ENCODE measurements at places on chromosomes 12 and 14. TPM values are rescaled to one million over a fixed set of nuclear protein-coding genes. Genes with fewer than 3 reads are reported as not detected.
A peak's percentile ranks its signal among the peaks of the same experiment; 100 is the strongest.

The L3HYPDH gene
- 15.4 TPM for total RNA-seq

The C12orf42 gene
- 1.0 TPM for total RNA-seq

The TPPP2 gene
- not detected for total RNA-seq

The GYS2 gene
- not detected for total RNA-seq

The TMEM263 gene
- total RNA-seq, result 32.6 TPM

The SDR9C7 gene
- total RNA-seq, result not detected

- no peak for DNase-seq
These were observed 939.0 kb upstream of the TMEM132C start for GRCh38 chr12:127327986-127328385.

DNA sequence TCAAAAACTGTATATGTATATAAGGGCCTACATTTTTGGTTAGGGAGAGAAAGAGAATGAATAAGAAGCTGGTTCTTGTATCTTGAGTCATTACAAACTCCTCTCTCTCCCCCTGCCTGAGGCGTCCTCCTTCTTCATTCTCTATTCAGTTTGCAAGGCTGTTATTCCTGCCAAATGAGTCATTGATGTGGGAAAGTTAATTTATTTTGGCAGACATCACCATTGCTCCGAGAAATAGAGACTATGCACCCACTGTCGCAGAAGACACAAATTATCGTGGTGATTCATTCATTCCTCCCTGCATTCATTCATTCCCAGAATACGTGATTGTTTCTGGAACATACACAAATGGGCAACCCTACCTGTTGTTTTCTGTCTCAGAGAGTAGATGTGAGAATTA, 112.5 kb upstream of the MED13L start:
- DNase-seq, result no peak

DNA sequence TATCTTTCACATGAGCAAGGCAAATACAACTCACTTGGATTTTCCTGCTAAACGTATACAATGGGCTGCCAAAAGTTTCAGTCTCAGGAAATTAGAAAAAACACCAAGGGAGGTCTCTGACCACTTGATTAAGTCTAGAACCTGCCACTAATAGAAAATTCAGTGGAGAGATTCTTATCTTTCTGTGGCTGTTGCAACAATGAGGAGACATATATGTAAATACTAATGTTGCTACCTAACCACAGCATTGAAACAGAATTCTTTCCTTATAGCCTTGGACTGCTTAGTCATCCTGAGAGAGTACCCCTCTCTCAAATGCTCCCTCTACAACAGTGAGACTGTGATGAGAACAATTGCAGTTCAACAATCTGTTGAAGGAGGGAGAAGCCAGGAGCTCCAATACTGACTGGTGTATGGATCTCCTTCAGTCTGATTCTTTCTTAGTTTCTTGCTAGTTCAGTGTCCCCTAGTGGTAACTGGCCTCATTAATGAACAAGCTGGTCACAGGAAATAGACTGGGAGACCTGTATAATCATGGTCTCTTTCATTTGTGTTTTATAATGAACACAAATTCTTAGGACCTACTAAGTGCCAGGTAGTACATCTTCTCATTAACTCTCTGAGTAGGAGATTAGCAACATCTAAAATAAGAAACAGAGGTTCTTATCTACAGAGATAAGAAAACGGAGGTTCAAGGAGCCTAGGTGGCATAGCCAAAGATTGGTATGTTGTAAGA, 164.5 kb downstream of the SLC38A4 start:
- peak; percentile 47 for DNase-seq

All from activated CD4-positive, alpha-beta T cell treated with anti-CD3 and anti-CD28 coated beads, Interleukin-2, amount 10 ng/mL, durations not matched to agents 7 days and 5 days (primary cell).